ENCODE measurements at places on chromosomes 2 and 18. TPM values are rescaled to one million over a fixed set of nuclear protein-coding genes. Genes with fewer than 3 reads are reported as not detected.

The ABCB11 gene
- total RNA-seq: not detected

The NETO1 gene
- 20.7 TPM for total RNA-seq

The STEAP3 gene
- 18.2 TPM for total RNA-seq

The PCBP1 gene
- 212 TPM for total RNA-seq

The CDH19 gene
- not detected for total RNA-seq

The DCAF17 gene
- 37.3 TPM for total RNA-seq

The LOXL3 gene
- total RNA-seq: 12.2 TPM

The CABYR gene
- 48.4 TPM for total RNA-seq

The PLGLB1 gene
- 0.27 TPM for total RNA-seq

The ABCG8 gene
- total RNA-seq: 0.31 TPM
